GM19239 (cell line): ENCODE measurements at places on chromosomes 12 and 14.

DNA sequence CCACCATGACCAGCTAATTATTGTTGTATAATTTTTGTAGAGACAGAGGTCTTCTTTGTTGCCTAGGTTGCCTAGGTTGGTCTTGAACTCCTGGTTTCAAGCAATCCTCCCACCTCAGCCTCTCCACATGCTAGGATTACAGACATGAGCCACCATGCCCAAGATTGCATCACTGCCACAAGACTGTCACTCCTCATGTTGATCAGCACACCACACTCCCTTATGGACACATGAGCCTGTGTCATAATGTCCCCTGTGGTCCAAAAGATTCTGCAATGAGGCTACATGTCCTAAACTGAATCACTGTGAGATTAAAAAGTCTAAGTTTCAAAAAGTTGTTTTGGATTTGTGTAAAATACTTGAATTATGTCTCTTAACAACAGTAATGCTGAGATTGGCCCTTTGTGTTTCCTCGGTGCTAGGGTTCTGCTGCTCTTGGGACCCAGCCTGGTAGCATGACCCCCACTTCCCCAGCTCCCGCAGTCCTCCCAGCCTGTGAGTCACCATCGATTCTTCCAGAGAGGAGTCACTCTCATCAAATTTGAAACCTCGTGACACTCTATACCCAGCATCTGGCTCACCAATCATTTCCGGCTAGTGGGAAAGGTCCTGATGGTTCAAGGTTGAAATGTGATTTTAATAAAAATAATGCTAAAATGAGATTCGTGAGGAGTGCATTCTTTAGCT lies 890.9 kb downstream of the VRK1 start:
- no peak for DNase-seq

DNA sequence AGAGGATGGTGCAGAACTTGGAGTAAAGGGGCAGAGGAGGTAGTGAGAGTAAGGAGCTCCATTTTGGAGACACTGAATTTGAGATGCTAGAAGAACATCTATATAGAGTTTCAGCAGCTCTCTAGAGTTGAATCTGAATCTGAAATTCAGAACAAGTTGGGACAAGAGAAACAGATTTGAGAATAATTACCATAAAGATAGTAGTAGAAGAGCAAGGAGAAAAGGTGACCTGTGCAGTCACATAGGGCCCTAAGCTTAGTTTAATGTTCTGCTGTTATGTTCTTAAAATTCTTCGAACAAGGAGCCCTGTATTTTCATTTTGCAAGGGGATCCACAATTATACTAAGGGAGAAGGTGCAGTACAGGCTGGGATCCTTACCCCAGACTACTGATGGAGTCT lies 7.4 kb downstream of the REM2 start:
- no peak for DNase-seq

DNA sequence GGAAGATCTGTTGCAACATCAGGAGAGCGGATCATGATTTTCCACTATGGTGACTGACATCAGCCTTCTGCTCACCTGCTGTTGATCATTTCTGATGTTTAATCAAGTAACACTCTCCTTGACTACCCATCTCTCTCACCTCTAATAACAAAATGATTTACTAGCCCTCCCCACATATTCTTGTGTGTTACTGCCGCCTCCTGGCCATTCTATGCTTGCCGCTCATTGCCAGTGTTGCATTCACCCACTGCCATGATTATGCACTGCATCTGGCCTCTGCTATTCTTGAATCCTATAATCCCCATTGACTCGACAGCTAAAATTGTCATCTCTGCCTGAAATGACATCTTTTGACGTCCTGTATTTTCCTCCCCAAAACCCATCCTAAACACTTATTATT lies 113.8 kb downstream of the RERGL start:
- DNase-seq: no peak

DNA sequence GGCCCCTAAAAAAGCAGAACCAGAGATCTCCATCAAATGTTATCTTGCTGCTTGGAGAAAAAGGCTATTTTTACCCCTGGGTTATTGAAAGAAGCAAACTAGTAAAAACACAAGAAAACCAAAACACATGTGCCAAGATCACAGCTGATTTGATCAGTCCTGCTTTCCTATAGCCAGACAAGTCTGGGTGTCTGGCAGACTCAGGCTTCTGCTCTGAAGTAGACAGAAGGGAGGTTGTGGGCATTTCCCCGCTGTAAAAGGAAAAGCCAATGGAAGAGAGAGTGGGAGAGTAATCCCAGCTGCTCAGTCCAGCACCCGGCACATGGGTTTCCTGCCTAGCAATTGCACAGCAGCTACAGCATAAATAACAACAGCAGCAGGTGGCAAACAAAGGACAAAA lies 177.9 kb downstream of the PHLDA1 start:
- no peak for DNase-seq

GRCh38 chr14:61992139-61992538 lies 229.9 kb downstream of the SNAPC1 start:
- DNase-seq: no peak

GRCh38 chr12:106025129-106025528 lies 113.6 kb downstream of the NUAK1 start:
- DNase-seq: no peak

- peak; percentile 38 for DNase-seq
Observed at GRCh38 chr12:103505371-103506236, 9.8 kb upstream of the C12orf42 start.

GRCh38 chr12:48779869-48780268 lies 9.0 kb downstream of the ADCY6 start:
- DNase-seq: no peak

- no peak for DNase-seq
Observed at GRCh38 chr12:101424620-101425019, 17.0 kb upstream of the ARL1 start.

GRCh38 chr12:18457362-18457761 lies 196.0 kb downstream of the PIK3C2G start:
- DNase-seq: no peak

- no peak for DNase-seq
Observed at GRCh38 chr12:49941556-49942511, 8.7 kb upstream of the AQP2 start.

DNA sequence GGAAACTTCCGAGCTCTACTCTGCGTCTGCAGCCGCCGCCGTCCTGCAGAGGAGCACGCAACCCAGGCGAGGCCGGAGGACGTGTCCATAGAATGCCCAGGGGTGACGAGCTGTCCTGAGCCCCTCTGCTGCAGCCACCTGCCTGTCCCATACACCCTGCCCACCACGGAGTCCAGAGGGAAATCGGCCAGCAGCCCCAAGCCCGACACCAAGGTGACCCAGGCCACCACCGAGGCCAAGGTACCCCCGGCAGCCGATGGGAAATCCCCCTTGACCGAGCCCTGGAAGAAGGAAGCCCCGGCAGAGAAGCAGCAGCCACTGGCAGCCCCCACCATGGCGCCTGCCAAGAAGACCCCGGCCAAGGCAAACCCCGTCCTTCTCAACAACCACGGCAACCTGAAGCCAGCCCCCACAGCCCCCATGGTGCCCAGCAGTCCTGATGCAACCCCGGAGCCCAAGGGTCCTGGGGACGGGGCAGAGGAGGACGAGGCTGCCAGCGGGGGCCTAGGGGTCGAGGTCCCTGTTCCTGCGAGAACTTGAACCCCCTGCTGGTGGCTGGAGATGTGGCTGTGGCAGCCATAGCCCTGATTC lies 128.7 kb upstream of the C14orf180 start:
- DNase-seq: no peak

DNA sequence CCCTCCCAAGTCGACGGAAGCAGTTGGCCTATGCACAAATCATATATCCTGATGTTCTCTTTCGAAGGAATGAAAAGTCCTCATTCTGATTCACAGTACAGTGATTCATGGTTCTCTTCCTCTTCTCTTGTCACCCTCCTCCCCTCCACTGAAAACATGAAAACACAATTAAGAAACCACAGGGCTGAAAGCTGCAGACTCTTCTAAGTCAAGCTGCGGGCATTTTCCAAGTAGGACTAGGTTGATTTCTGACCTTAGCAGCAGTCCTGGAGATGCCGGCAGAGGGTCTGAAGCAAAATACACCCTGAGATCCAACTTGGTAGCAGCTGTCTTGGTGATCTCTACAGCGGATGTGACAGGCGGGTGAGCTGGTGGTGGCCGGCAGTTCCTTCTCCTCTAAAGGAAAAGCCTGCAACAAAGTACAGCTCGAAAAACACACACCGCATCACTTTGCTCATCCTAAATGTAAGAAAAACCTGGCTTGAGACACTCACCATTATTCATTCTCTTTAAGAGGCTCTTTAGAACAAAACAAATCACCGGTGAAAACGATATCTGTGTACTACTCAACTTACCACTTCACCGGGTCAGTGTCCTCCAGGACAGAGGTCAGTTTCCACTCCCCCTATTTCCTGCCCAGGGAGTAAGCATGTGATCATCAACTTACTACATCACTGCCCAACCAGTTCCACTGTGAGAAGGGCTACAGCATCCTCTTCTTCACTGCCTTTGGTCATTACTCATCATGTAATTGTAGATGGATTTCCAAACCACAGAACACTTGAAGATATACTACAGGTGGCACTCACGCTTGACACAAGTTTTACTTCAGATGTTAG lies 6.0 kb downstream of the TMCC3 start:
- no peak for DNase-seq
